GM23338 (cell line): ENCODE measurements at places on chromosomes 6 and 20. TPM values are rescaled to one million over a fixed set of nuclear protein-coding genes. Genes with fewer than 3 reads are reported as not detected.
A peak's percentile ranks its signal among the peaks of the same experiment; 100 is the strongest.

DNA sequence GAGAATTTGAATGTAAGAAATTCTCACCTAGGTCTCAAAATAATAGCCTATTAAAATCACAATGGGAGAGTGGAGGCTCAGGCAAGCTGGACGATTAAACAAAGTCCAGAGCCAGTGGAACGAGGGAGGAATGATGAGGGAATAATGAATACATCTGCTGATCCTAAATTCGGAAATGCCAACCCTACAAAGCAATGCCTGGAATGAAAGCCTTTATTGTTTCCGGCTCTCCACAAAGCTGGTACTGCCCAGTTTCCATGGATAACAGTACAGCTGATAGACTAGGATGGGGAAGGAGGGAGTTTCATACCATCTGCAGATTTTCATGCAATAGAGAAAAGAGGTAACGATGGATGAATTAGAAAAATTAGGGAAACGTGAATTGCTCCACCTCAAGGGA is 356.1 kb downstream of the CBLN4 start:
- no peak for DNase-seq

DNA sequence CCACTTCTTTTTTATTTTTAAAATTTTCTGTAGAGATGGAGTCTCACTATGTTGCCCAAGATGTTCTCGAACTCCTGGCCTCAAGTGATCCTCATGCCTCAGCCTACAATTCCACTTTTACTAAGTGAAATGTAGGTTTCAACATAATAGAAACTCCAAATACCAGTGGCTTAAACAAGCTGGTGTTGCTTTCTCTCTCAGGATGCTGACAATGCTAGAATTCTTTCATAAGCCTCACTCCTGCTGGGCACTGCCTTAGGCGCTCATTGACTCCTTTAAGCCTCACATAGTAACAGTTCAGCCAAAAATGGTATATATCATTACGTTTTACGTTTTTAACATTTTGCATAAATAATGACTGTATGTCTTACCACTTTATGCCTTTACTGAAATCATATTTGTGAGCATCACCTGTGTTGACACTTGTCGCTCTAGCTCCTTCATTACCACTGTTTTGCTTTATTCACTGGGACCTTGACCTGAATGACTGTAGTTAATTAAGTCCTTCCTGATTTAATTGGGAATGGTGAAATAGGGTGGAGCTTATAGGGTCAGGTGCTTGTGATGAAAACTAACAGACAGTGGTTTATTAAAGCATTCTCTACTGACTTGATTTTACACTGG is 3.9 kb upstream of the CST9 start:
- DNase-seq = no peak

GRCh38 chr6:111740506-111740905 is 132.7 kb downstream of the FYN start:
- DNase-seq = no peak

DNA sequence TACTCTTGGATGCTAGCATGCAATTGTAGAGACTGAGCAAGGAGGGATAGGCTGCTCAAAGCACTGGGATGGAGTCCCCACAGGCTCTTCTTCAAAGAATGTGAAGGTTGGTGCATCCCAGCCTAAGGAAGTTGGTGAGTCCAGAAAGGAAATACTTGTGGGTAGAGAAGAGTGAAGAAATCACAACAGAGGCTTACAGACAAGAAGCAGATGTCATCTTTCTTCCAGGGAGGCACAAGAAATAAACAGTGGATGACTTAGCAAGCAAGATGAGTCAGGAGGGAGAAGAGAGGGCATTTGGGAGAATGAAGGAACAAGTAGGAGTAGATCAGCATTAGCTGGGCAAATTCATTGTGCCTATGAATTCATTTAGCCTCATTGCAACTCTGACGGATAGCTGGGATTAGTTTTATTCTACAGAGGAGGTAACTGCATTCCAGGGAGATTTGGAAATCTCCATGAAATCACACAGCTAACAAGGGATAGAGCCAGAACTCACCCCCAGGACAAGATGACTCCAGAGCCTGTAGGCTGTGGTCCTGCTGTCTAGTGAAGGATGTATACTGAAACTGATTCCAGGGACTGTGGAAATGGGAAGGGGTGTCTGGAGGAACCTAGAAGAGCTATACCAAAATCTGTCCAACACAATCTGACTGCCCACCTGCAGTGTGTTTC is 125.8 kb upstream of the SPTLC3 start:
- no peak for DNase-seq

Gene TBXT
- total RNA-seq = 0.39 TPM in 1 of 2 replicates, not detected in the other

GRCh38 chr6:108120311-108120710 is 45.5 kb upstream of the NR2E1 start:
- peak; percentile 57 for DNase-seq

Gene BPIFA1
- total RNA-seq = not detected in 2 replicates

DNA sequence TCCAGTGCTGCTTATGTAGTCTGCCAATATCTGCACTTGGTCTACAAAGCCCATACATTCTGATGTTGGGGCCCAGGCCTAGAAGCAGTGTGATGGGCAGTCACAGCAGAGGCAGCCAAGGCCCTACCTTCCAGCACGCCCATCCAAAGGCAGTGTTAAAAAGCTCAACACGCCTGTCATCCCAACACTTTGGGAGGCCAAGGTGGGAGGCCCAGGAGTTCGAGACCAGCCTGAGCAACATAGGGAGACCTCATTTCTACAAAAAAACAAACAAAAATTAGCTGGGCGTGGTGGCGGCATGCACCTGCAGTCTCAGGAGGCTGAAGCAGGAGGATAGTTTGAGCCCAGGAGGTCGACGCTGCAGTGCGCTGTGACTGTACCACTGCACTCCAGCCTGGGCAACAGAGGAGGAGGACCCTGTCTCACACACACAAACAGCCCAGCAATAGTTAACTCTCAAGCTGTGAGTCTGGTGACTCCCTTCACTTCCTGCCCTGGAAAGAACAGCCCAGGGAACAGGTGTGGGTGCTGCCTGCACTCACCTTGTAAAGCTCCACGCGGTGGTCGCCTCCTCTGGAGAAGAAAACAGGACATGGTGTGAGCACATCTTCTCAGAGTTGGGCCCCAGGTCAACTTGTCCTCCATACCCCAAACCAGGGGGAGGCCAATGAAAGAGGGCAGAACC is 68.8 kb downstream of the PYGB start:
- DNase-seq = no peak

GRCh38 chr6:152529369-152529768 is 107.8 kb downstream of the SYNE1 start:
- DNase-seq = no peak

- DNase-seq = no peak
These were observed 239.4 kb downstream of the DLL1 start for GRCh38 chr6:170051229-170052172.

DNA sequence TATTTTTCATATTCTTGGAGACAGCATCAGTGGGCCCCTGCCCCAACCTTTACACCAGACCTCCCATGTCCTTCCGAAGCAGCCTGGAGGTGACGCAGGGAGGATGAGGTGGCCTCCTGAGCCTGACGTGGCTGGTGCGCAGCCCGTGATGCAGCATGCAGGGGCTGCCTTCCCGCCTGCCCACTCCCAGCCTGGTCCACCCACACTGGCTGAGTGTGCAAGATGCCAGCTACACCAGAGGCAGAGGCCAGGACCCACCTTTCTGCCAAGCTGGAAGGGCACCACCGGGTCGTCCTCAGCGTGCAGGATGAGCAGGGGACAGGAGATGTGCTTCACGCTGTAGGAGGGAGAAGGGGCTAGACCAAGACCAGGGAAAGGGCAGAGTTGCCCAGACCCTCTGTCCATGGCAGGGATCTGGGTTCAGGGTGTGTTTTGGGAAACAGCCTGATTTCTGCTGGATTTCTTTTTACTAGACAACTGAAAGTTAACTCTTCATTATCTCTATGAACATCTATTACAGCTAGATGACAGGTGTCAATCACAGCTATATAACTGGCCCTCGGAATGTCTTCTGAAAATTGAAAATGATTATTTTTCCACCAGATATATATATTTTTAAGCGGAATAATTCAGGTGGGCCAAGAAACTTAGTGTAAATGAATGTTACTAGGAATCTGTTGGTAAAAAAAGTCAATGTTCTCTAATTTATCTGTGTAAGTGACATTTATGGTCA is 55.6 kb downstream of the PYGB start:
- DNase-seq = no peak

Gene ANKEF1
- total RNA-seq = 8.8 and 9.7 TPM in 2 replicates

- no peak for DNase-seq
These were observed 54.8 kb downstream of the CAP2 start for GRCh38 chr6:17448165-17448564.

DNA sequence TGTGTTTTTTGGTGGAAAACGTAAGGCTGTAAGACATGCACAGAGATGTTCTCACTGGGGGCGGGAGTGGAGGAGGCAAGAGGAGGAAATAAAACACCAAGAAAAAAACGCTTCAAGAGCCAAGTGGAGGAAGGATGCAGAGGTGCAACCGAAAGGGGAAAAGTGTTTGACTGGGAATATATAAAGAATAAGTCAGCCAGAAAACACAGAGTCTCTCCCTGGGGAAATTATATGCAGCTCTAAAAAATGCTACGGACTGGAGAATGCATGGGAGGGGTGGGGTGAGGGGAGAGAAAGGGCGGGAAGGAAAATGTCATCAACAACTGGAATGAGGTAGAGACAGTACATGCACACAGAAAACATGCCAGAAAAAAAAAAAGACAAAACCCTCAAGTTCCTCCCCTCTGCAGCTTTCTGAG is 133.5 kb downstream of the SCML4 start:
- DNase-seq = no peak
